T-helper 17 cell (primary cell): ENCODE measurements at places on chromosomes 7 and 10.

- DNase-seq = no peak
Observed at GRCh38 chr7:91459539-91459938, 195.3 kb downstream of the FZD1 start.

DNA sequence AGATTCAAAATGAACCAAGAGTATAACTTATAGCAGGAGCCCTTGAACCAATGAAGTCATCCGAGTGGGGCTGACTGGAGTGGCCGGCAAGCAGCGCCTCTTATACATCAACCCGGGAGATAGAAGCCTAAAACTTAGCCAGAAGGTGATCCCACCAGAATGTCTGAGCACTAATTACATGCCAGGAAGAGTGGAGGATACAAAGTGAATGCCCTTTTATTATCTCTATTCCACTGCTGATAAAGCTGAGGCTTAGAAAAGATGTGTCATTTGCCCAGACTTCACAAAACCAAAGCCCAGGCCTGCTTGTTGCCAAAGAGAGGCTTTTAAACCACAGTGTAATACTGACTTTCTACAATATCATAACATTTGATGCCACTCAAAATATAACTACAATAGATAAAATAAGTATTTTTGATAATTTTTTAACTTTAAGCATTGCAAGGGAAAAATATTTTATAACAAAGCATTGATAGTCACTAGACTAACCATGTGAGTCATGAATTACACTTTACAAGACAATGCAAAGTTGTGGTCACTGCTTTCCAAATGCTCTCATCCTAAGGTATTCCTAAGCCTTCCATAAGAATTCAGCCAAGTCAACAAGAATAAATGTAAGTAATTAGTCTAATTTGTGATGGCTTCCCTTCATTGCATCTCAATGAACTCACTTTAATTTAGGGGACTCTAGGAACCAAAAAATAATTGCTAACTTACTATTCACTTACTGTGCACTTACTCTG is 58.6 kb upstream of the ARID5B start:
- DNase-seq = no peak

DNA sequence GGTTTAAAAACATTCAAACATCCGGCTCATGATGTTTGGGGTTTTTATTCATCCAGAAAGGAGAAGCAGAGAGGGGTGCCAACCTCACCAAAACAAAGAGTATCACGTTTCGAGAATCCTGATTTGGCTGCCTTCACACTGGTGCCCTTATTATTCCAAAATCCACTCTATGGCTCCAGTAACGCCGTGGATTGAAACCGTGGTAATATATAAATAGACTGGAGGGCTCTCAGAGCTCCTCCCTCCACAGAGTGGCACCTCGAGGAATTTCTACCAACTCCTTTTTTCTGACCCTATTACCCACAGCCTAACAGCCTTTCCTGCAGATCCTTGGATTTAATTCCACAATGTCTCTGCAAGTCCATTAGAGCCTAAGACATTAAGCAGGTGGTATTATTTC is 353.6 kb downstream of the CRPPA start:
- no peak for DNase-seq

DNA sequence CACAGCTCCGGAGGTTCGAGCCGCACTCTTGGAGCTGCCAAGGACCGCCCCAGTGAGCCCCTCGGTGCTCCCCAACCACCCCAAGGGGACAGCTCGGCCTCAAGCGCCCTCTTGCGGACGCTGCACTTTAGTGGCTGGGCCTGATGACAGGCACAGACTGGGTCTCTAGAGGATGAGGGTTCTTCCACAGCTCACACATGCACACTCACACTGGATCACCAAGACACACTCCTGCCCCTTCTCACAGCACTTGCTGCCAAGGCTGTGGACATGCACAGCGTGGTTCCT is 2.1 kb downstream of the RET start:
- DNase-seq = no peak

- DNase-seq = no peak
Observed at GRCh38 chr7:133709036-133709880, 417.9 kb upstream of the LRGUK start.

DNA sequence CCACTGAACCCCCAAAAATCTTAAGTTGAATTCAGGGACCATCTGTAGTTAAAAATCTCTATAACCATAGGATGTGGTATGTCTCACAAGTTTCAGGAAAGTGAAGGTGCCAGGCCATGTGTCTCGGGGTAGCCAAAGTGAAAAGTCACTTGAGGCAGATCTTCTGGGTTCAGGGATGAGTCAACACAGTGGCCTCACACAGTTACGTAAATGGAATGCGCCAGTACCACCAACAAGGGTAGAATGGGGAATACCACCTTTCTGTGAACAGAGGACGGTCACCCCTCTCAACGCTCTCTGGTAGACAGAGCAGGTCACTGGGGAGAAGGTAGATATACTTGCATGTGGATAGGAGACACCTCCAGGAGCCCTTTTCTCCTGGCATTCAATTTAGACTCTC is 71.4 kb downstream of the ELMO1 start:
- DNase-seq = no peak

DNA sequence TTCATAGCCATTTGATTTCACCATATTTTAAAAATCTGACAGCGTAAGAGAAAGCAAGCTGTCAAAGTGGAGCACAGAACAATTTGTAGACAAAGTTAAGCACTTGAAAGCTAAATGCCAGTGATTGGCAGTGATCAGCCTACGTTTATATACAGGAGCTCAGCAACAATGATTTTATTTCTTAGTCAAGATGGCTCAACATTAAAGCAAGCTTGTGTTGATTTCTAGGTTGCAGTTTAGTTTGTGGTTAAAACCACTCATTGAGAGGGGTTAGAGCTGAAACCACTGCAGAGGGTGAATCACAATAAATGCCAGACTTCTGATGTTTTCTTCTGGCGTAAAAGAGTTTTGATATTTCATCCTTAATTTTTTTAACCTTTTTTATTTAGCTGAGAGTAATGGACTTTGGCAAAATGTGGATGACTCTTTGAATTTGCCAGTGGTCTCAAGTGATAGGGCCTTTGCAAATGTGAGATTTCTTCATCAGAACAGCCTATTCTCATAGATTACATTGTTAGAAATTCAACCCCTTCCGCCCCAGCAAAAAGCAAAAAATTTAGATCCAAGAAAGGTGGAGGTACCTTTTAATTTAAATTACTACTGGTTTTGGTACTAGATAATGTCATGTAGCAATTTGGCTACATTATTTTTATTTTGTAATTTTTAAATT is 73.8 kb downstream of the SHOC2 start:
- DNase-seq = no peak

DNA sequence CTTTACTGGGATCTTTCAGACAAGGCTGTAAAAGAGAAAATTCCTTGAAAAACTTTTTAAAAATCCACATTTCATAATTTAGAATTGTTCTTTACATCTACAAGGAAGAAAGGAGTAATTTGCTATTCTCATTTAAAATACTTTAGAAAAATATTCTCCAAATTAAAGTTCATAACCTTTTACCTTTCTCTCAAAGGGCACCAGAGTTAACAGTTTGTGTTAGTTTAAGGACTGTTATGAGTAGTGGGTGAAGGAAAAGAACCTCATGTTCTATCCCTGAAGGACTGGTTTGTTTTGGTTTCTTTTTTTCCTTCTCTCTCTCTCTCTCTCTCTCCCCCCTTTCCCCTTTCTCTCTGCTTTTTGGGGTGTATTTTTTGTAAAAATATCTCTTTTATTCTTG is 4.1 kb downstream of the AGMO start:
- DNase-seq = no peak

DNA sequence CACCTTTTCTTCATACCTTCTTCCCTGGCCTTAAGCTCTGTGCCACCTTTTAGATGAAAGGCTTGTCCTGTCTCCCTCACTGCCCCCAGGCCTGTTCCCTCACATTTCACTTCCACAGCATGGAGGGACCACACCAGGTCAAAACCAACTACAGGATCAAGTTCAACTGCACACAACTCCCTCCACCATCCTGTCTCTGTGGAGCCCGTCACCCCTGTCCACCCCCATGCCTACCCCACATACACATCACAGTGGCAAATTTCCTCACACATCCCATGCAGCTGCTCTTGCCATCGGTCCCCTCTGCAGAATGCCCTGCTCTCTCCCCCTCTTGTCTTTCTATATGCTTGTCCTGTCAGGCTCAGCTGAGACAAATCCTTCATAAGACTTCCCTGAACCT is 154.1 kb downstream of the USP6NL start:
- no peak for DNase-seq

DNA sequence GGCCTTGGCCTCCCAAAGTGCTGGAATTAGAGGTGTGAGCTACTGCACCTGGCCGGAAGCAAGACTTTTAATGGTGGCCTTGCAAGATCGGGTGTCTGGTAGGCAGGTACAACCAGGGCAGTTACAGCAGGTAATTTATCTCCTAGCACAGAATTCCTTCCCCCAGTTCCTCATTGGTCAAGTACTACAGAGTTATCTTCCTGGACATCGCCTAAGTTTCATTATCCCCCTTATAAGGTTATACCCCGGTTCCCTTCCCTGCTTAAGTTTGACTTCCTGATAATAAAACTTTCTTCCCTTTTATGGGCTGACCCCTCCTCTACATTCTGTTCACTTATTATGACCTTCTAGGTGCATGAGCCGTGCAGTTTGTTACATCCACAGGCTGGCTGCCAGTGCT is 19.0 kb upstream of the CYP3A43 start:
- no peak for DNase-seq

- no peak for DNase-seq
Observed at GRCh38 chr10:130963786-130964522, 347.6 kb downstream of the TCERG1L start.

GRCh38 chr10:54650547-54650946 is 150.5 kb downstream of the PCDH15 start:
- no peak for DNase-seq

DNA sequence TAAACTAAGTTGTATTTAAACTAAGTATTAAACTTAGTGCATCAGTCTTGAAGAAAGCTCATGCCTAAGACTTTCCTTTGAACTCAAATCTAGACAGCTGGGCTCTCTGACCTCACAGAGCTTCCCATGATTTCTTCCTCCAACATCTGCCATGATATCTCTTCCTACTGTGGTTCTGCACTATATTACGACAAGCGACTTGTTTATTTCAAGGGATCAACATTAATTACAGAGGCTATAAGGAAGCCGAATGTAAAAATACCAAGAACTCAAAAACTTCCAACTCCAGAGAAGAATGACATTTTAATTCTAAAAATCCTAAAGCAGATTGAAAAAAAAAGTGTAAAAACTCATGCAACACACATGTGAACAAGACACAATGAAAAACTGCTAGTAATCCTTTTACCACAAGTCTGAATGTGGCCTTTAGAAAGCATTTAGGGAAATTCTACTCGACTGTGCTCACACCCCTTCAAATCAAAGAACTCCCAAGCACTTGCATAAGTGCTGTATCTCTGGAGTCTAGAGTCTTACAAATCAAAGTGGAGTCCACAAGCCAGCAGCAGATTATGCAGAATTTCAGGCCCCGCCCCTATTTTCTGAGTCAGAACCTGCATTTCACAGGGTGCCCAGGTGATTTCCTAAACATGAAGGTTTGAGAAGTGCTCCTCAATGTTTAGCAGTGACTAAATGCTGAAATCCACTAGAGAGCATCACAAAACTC is 22.7 kb upstream of the WASHC2A start:
- DNase-seq = no peak

GRCh38 chr7:52410032-52410431 is 625.4 kb upstream of the POM121L12 start:
- DNase-seq = no peak

DNA sequence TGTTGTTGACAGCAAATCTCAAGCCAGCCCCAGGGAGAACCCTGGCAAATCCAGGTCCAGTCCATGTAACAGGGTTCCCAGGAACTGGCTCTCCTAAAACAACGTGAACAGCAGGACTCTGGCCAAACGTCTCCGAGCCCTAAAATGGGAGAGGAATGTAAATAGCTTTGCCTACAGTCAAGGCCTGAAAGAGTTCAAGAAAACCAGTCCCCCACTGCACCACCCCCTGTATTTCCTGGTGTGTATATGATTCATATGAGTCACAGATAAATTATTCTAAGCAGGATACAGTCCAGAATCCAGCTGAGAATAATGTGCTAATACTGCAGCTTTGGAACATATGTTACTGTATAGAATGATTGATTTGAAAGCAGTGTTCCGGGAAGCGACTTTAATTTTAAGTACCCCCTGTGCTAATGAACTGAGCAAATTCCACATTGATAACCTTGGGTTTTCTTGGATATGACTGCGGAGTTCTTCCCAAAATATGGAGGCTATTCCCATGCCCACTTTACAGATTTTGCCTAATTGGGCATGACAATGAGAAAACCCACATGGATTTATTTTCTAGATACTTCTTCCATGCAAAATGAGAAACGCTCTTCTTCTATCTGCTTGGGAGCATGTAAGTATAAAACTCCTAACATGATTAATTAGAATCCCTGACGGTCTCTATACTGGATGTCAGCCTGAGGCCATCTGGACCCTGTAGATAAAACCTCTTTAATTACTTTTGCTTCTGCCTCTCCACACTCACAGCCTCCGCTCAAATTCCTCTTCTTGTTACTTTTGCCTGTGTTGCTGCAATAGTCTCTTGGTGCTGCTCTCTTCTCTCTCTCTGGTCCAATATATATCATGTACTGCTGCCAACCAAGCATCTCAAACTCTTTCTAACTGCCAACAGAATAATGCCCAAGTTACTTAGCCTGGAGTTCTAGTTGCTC is 50.2 kb downstream of the LAMB4 start:
- no peak for DNase-seq

DNA sequence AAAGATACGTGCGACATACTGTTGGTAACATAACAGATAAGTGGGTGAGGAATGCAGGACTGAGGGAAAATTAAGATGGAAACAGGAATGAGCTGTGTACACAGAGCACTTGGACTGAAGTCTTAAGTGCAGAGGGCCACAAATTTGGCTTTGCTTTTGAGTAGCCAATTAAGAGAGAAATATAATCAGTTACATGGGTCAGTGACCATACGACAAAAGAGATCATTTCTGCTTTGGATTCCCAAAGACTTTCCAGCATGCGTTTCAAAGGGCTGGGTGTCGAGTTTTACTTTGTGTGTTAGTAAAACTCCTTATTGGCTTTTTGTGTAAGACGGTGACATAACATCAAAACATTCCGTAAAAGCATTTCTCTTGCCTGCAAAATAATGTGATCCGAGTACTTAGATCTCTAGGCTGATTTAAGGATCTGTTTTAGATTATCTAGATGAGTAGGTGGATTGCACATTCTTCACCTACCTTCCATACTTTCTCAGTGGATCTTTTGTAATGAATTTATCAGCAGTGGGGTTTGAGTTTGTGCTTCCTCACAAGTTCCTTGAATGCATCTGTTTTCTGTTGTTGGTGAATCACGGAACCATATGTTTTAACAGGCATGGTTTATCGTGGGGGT is 7.5 kb downstream of the RABGEF1 start:
- DNase-seq = no peak
